ENCODE measurements at places on chromosomes 5 and 9.
A peak's percentile ranks its signal among the peaks of the same experiment; 100 is the strongest.

DNA sequence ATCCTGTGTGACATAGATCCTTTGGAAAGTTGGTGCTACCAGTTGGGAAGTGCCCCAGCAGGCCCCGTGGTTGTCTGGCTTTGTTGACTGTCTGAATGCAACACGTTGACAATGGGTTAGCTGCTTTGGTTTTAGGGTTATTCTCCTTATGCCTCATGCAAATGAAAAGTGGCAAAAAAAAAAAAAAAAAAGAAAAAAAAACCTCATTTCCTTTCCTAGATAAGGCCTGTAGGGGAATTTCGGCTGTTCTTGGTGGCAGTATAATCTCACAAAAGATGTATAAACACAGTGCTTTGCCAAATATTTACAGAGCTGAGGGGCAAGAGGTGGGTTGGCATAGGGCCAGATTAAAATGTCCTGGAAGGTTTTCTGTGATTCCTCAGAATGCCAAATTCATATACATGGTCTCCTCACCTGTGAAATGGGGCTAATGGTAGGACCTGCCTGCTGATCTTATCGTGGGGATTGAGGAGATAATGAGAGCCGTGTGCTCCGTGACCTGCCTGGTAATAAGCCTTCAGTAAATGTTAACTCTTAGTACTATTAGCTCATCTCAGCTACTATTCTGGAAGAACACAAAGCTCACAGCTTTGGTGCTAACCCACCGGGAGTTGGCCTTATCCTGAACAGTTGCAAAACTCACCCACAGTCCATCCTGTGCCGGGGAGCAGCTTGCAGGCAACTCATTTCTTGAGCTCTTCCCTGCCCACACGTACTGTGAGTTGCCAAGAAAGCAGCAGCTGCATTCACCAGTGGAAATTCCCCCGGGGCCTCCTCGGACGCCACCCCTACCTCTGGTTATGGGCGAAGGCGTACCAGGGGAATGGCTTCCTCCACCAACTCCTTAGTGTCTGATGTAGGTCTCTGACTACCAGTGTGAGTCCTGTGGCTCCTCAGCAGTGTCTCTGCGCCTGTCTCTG lies 220.3 kb downstream of the NR3C1 start:
- DNase-seq, result peak; percentile 10

- no peak for DNase-seq
Measured at GRCh38 chr9:129379181-129379836, 201.2 kb upstream of the IER5L start.

DNA sequence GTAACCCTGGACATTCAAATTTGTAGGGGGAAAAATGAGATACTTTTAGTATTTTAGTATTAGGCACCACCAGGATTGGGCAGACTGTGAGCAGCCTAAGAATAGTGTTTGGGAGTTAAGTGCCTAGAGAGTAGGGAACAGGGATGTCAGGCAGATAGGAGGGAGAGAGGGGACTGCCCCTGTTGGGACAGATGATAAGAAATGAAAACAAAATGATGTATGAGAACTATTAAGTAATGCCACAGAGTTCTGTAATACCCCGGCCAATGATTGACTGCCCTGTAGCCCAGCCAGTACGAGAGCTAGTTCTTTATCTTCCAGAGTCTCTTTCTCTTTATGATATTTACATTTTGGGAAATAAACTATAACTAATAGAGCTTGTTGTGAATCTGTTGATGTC lies 24.4 kb downstream of the ARHGAP26 start:
- DNase-seq, result no peak

GRCh38 chr9:1721196-1721595 lies 294.0 kb upstream of the SMARCA2 start:
- no peak for DNase-seq

- DNase-seq, result no peak
Measured at GRCh38 chr5:154863291-154864080, 5.1 kb downstream of the CNOT8 start.
